ENCODE measurements at places on chromosomes 6 and 20.

GRCh38 chr6:44058617-44059358 is 68.5 kb downstream of the MRPL14 start:
- DNase-seq = no peak

GRCh38 chr6:137910424-137910834 is 43.4 kb downstream of the TNFAIP3 start:
- no peak for DNase-seq

DNA sequence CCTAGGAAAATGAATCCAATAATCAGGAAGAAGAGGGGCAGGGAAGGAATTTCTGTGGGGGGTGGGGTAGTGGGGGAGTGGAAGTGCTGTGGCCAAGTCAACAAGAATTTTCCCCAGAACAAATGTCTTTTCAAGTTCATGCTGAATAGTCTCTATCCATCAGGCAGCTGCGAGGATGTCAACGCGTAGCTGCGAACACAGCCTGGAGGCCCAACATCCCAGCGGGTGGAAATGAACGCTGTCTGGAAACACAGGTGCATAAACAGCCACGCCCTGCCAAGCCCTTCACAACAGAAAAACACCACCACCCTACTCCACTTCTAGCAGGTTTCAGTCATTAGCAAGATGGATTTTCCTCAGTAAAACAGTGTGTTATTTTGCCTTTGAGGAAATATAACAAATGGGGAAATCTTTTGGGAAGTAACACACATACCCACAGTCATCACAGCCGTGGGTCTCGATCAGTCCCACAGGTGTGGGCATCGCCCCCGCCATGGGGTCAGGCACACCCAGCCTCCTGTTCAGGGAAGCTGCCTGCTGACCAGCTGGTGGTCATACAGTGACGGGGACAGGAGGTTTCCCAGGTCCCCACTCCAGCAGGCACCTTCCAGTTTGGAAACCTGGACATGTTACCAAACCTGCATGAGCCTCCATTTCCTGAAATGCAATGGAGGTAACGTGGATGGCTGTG is 112.1 kb upstream of the THBS2 start:
- DNase-seq = no peak

GRCh38 chr6:3315841-3316240 is 57.1 kb downstream of the PSMG4 start:
- DNase-seq = no peak

Data from stimulated activated CD4-positive, alpha-beta T cell treated with anti-CD3 and anti-CD28 coated beads, Interleukin-4, amount 100 ng/mL, for 4 hours (primary cell).